ENCODE measurements at places on chromosomes 4 and X. TPM values are rescaled to one million over a fixed set of nuclear protein-coding genes. Genes with fewer than 3 reads are reported as not detected.

FHDC1 gene
- 0.10 TPM for total RNA-seq

REST gene
- total RNA-seq, result 54.7 TPM

SYTL4 gene
- total RNA-seq, result not detected

SLIT2 gene
- not detected for total RNA-seq

DNA sequence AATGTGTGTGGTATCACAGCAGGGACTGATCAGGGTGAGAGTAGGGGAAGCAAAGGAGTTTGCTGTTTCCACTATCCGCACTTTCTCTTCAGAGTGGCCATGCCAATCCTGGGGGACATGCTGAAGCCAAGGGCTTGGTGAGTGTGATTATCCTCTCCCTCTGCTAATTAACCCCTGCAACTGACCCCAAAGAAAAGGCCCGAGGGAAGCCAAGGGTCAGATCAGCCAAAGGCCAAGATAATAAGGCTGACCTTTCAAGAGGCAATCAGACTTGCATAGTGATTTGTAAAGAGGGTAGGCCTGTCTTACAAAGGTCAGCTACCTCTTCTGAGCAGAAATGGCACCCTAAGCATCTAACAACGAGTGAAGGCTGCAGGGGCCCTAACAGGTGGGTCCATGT lies 420.5 kb upstream of the CPEB2 start:
- DNase-seq, result no peak

- DNase-seq, result no peak
These were observed 269.2 kb upstream of the DDX53 start for GRCh38 chrX:22730542-22730941.
